ENCODE measurements at places on chromosomes 16 and 17.

DNA sequence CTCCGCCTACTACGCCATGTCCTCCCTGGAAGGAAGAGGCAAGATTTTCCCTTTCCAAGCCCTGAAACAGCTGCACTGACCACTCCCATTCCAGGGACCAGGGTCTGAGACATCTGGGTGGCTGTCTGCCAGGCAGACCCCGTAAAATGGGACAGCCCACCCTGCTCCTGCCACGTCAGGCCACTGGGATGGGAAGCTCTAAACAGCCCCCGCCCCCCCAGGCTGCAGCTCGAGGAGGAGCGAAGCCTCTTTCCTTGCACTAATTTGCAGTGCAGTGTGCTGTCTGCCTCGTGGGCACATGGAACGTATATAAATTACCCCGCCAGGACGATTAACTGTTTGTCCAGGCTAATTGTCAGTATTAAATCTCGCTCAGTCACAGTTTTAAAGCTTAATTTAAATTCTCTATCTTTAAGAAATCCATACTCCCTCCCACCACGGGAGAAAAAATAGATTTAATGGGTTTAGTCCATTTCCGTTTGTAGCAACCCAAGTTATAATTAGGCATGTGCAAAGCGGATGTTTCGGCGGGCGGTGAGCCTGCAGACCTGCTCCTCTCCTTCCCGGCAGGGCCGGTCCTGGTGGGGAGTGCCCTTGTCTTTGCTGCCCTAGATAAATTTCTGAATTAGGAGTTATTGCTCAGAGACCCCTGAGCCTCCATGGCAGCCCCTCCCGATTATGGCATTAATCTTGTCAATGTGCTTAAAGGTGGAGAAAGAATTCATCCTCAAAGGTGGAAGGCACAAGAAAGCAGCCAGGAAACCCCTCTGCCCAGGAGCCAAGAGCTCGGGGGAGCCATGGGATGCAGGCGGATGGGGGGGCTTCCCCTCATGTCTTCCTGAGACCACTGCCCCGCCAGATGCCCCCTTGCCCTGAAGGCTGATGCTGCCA is 268.0 kb upstream of the TNRC6C start:
- DNase-seq = no peak

DNA sequence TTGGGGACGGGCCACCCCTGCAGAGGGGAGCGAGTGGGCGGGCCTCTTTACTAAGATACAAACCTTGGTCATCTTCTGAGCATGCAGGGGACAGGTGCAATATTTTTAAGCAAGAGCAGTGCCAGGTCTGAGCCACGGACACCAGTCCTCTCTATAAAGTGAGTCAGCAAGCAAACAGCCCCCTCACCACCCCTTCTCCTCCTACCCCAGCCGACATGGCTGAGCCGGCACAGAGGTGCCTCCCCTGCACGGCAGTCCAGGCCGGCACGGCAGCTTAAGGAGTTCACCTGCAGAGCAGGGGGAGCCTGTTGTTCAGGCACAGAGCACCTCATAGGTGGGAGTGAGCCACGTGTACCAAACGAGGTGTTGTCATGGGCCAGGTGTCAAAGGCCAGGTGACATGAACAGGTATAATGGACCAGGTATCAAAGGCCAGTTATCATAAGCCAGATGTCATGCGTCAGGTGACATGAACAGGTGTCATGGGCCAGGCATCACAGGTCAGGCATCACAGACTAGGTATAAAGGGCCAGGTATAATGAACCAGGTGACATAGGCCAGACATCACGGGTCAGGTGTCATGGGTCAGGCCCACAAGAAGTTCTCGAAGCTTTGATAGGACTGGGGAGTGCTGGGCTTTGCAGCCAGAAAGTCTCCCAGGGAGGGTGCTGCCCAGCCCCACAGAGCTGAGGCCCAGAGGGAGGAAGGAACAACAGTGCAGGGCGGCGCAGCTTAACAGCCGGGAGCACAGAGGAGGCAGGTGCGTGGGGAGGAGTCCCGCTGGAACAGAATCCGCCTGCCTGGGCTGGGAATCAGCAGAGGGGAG is 42.6 kb upstream of the ZNF469 start:
- no peak for DNase-seq

DNA sequence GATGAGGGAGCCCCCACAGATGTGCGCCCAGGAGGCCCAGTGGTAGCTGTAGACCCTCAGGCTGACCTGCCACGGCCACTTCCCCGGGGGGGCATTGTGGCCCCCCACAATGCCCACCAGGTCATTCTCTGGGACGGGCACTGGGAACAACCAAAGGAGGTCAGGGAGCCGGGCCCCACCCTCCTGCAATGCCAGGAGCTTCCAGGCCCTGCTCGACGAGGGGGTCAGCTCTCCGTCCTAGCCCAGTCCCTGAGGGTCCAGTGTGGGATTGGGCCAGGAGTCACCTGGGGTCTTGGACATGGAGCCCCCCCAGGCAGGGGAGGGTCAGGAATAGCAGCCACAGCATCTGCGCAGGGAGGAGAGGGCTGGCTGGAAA is 7.0 kb downstream of the TPSD1 start:
- no peak for DNase-seq

GRCh38 chr17:55587608-55588139 is 76.4 kb upstream of the SMIM36 start:
- DNase-seq = no peak

DNA sequence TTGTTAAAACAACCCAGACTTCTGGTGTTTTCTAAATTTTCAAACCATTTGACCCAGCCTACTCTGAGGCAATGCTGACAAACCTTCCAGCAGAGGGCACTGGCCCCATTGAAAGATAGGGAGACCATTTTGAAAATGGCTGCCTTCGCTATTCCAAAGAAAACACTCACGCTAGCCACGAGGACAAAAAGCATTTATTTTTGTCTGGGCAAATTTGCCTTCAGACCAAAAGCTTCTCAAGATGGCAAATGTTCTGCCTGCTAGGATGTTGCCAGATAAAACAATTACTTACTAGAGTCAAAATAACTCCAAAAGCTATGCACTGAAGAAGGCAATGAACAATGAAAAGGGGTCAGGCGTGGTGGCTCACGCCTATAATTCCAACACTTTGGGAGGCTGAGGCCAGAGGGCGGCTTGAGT is 296.7 kb upstream of the IRX5 start:
- no peak for DNase-seq

DNA sequence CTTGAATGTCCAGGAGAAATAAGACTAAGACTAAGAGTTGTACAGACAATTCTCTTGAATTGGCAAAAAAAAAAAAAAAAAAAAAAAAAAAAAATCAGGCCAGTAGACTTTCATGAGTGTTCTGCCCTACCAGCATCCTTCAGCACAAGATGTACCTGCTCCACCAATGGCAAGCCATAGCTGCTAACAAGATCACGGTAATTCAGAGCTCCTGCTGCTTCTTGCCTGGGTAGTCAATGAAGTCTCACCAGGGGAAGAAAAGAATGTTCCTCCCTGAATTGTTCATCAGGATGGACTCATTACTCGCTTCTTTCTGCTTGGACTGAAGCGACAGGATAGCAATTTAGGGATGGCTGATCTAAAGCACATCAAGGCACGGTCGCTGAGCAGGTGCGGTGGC is 31.1 kb upstream of the APOH start:
- DNase-seq = no peak

DNA sequence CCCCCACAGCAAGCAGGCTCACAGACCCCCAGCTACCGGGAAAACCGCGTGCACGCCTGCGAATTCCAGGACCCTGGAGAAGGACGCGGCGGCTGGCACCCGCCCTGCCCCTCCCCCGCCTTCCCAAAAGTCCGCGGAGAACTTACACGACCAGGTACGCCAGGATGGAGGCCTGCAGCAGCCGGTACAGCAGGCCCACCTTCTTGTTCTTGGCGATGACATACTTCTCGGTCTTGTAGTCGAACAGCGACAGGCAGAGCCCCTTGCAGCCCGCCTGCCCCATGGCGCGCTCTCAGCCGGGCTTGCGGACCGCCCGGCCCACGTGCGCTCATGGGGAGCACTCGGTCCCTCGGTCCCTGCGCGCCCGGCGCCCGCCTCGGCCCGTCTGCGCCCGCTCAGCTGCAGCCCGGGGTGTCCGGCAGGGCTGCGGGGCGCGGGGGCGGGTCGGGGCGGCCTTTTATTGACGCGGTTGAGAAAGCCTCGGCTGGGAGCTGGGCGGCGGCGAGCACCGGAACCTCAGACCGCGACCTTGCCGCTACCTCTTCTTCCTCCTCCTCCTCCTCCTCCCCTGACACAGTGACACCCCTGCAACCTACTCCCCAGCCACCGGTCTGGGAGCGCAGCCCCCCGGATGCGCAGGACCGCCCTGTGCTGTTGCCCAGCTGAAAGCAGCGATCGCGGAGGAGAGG is at the start of gene P2RX5:
P2RX5 (minus strand) TSS at position 433 of the 689 bp plus-strand sequence; CDS start at position 283, 150 bp downstream.
- DNase-seq = no peak

GRCh38 chr17:40311575-40311974 is 2.6 kb downstream of the RARA start:
- no peak for DNase-seq

DNA sequence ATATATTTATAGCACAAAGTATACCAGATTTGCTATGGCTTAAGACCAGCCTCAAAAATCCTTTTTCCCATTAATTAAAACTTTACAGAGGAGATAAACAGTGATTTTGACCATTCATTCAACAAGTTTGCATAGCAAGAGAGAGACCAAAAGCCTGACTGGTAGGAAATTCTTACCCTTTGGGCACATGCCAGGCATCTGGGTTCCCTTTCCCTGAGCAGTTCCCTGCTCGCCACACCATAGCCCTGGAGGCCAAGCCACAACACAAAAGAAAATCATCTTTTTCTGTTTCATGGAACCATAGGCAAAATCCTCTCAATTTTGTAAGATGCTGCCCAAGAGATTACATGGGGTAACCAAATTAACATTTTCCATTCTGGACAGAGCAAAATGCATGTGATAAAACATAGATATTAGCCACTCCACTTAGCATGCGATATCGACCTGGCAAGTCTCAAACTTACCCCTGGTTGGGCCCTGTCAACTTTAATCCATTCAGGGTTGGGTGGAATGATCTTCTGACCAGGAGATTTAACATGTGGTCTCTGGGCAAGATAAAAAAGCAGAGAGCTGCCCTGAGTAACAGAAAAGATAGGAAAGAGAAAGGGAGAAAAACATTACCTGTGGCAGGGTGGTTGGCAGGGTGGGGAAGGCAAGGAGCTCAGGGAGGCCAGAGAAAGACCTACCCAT is 57.6 kb upstream of the B4GALNT2 start:
- DNase-seq = no peak

Data from SK-N-MC (cell line).